ENCODE measurements at places on chromosomes 7 and 10. TPM values are rescaled to one million over a fixed set of nuclear protein-coding genes. Genes with fewer than 3 reads are reported as not detected.

DNA sequence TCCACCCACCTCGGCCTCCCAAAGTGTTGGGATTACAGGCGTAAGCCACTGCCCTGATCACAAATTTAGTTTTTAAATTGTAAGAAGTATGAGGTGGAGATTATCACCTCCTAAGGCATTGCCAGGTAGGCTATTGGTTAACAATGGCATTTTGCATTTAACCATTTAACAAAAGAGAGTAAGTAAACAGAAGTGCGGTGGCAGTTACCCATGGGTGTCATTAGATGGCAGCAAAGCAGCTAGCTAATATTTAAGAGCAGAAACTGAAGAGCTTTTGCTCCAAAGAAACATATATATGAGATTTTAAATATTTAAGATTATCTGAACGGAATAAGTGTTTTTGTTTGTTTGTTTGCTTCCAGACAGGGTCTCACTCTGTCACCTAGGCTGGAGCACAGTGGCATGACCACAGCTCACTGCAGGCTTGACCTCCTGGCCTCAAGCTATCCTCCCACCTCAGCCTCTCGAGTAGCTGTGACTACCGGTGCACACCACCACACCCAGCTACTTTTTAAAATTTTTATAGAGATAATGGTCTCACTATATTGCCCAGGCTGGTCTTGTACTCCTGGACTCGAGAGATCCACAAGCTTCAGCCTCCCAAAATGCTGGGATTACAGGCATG is 325.5 kb upstream of the C7orf33 start:
- H3K4me1 ChIP-seq, result no peaks in the 10 kb centered on the region
- no peaks in the 10 kb centered on the region for H3K27me3 ChIP-seq
- H3K27ac ChIP-seq, result no peak overlapping the region
- H3K36me3 ChIP-seq, result no peaks in the 10 kb centered on the region
- no peak for DNase-seq

DNA sequence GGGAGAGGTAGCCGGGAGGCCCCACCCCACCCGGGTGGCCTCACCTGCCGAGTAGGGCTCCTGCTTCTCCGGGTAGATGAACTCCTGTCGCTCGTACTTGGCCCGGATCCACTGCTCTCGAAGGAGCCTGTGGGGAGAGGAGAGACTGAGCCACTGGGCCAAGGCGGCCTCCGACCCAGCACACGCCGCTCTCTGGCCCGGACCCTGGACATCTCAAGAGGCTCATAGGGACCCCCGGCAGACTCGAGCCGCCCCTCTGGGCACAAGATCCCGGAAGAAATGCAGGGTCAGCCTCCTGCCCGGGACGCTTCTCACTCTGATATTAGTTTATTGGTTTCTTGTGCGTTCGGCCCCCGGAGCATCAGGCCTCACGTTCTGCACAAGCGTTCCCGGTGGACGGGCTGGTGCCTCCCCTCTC is 34.5 kb downstream of the ADAP1 start:
- DNase-seq, result peak; percentile 29
- no peaks in the 10 kb centered on the region for H3K36me3 ChIP-seq
- H3K27ac ChIP-seq, result no peak overlapping the region
- H3K4me1 ChIP-seq, result peaks cover 9% of the 10 kb centered on the region
- 0 out of 2 replicates have a peak, but pooled peaks cover 3% of the 10 kb centered on the region for H3K27me3 ChIP-seq
- H3K4me3 ChIP-seq, result no peak overlapping the region

DNA sequence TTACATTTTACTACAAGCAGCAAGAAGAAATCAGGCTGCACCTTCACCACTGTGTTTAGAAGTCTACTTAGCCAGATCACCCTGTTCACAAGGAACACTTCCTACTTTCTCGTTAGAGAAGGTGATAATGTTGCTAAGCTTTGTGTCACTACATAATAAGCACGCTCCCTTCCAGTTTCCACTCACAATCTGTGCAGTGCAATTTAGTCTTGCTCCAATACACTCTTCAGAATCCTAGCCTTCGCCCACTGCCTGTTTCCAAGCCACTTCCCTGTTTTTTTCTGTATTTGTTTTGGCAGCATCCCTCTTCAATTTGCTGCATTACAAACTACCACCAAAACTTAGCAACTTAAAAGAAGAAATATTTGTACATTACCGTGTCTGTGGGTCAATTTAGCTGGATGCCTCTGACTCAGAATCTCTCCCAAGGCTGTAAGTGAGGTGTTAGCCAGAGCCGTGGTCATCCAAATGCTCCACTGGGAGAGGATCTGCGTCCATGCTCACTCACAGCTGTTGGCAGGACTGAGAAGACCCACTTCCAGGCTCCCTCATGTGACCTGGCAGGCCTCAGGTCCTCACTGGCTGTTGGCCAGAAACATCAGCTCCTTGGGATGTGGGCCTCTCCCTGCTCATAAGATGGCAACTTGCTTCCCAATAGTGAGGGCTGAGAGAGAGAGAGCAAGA is 110.4 kb downstream of the PON1 start:
- H3K27me3 ChIP-seq, result no peaks in the 10 kb centered on the region
- DNase-seq, result no peak
- H3K36me3 ChIP-seq, result no peaks in the 10 kb centered on the region

DNA sequence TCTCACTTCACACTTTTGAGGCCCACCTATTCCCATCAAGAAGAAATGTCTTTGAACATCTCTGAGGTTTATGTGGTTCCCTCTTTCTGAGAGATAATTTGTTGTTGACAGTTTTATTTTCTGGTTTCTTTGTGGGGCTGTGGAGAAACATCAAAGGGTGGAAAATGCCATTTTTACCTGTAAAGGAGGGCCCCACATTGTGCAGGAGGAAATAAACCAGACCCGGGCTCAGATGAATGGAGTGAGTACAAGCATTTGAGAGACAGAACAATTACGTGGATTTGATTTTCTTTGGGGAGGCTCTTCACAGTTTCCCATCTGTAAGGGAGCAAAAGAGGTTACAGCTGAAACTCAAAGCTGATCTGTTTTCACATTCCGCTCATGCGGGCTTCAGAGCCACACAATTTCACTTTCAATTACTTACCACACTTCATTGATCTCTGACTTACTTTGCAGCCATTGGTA is 29.8 kb downstream of the ITPRIP start:
- H3K4me1 ChIP-seq, result peaks cover 15% of the 10 kb centered on the region
- no peak overlapping the region for H3K27ac ChIP-seq
- no peaks in the 10 kb centered on the region for H3K27me3 ChIP-seq
- peaks cover 42% of the 10 kb centered on the region for H3K36me3 ChIP-seq

- no peak overlapping the region for H3K4me3 ChIP-seq
- H3K4me1 ChIP-seq, result no peaks in the 10 kb centered on the region
- H3K27me3 ChIP-seq, result peaks cover 84% of the 10 kb centered on the region
- DNase-seq, result no peak
- no peaks in the 10 kb centered on the region for H3K36me3 ChIP-seq
- no peak overlapping the region for H3K27ac ChIP-seq
Measured at GRCh38 chr10:23199768-23200511, 7.8 kb downstream of the PTF1A start.

GRCh38 chr7:152527610-152528032 is 91.8 kb upstream of the KMT2C start:
- H3K4me3 ChIP-seq, result no peak overlapping the region
- no peaks in the 10 kb centered on the region for H3K27me3 ChIP-seq
- DNase-seq, result no peak
- no peak overlapping the region for H3K27ac ChIP-seq
- no peaks in the 10 kb centered on the region for H3K4me1 ChIP-seq

DNAJC1 gene
- total RNA-seq, result 54.3 TPM

TRUB1 gene
- 110 TPM for total RNA-seq

IGF2BP3 gene
- 220 TPM for total RNA-seq

INSYN2A gene
- not detected for total RNA-seq

Data from SJSA1 (cell line).